Fibroblast of mammary gland (primary cell): ENCODE measurements at places on chromosomes 1 and 21.

DNA sequence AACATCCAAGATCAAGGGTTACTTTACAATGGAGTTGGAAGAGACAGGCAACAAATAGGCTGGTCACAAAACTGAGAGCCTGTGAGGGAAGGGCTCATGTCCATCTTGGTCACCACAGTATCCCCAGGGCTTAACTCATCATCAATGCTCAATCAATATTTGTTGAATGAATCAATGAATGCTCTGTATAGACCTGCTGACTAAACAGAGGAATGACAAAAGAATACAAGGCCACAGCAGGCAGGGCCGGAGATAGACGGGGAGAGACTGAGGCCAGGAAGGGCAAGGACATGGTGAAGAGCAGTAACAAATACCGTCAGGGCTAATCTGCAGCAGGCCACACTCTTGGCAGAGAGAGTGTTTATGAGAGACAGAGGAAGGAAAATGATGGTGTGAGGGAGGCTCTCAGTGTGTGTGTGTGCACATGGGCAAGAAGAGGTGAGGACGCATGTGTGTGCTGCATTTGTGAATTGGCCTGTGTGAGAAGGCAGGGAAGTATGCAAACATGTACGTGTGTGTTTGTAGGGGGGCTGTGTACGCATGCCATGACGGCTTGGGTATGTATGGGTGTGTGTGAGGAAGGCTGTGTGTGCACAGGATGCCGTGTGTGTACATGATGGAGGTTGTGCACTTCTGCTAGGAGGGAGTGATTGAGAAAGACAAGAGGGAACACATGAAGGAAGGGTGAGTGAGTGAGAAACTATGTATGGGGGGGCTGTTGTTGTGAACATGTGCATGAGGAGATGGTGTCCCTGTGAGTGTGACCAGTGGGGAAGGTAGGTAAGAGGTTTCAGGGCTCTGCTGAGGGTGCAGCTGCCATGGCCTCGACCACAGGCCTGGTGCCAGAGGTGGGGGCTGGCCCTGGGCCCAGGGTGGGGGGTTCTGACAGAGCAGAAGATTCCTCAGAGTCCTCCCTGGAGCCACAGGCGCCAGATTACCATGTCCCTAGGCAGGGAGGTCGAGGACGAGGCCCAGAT is 15.4 kb downstream of the AHDC1 start:
- peak; percentile 73 for DNase-seq

DNA sequence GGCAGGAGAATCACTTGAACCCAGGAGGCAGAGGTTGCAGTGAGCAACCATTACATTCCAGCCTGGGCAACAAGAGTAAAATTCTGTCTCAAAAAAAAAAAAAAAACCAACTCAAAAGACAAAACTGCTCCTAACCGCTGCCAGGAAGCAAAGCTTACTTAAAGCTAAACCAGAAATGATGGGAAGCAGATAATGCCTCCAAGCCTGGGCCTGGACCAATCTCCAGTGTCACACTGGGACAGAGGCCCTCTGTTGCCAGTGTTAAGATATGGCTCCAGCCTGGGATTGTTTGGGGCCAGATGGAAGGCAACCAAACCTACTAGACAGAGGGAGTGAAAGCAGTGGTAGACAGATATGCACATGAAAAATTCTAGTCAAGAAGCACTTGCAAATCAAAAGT is 36.9 kb downstream of the NSL1 start:
- no peak for DNase-seq

- DNase-seq = peak; percentile 88
Measured at GRCh38 chr1:230231774-230232145, 164.7 kb downstream of the GALNT2 start.

DNA sequence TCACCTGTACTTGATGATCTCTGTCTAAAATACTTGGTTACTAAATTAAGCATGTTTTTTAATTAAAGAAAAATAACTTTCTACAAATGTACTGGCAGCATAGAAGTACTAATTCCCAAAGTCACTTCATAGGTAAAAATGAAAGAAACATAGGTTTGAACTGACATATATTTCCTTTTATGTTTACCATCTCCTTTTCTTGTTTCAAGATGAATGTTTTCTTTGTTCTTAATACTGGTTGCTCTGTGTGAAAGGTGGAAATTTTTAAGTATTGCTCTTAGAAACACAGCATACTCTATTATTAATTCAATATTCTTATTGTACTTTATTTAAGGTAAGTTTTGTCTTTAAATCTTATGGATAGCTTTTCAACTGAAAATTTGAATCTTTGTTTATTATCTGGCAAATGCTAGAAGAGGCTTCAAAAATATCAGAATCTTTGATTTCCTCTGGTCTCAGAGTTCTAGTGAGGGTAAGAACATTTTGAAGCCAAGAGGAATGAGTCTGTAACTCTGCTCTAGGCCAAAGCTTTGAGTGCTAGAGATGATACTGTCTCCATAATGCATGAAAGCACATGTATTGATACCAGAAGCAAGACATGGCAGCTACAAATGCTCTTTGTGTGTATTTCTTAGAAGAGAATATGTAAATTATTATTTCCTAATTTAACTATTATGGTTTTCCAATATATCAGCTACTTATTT is 18.2 kb downstream of the RRP15 start:
- DNase-seq = no peak

GRCh38 chr1:241888232-241888631 is 40.2 kb downstream of the EXO1 start:
- DNase-seq = peak; percentile 77

DNA sequence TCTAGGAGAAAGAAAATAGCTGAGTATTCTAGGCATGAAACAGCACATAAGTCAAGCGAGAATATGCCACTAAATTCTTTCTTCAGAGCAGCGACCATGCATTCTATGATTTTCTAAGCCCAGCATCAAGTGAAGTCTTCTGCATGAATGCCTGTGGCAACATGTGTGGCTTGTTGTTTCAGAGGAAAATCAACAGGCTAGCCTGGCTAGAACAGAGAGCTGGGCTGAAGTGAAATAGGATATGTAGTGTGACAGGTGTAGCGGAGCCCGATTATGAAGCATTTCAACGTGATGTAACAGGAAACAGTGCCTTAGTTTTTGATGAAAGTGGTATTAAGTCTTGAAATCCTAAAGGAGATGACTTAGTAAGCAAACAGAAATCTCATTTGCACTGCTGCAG is 7.0 kb downstream of the CSDE1 start:
- DNase-seq = no peak

- no peak for DNase-seq
Measured at GRCh38 chr21:23789864-23790263, 1817.4 kb downstream of the MRPL39 start.

GRCh38 chr1:58594546-58594945 is 17.5 kb upstream of the TACSTD2 start:
- DNase-seq = no peak

GRCh38 chr1:6858596-6858995 is 73.3 kb downstream of the CAMTA1 start:
- DNase-seq = no peak

- DNase-seq = no peak
Measured at GRCh38 chr21:41808094-41808493, 41.2 kb upstream of the RIPK4 start.

DNA sequence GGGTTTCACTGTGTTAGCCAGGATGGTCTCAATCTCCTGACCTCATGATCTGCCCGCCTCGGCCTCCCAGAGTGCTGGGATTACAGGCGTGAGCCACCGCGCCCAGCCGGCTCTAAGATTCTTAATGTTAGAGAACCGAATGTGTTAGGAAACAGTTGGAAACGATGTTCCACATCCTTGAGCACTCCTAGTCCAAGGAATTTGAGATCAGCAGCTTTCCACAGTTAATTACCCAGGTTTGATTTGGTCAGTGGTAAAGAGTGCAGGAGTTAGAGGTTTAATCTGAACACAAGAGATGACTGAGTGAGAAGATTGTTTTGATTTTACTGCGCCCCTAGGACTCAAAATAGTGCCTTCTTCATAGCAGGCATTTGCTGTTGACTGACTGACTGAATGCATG is 75.9 kb upstream of the BMP8A start:
- DNase-seq = no peak

DNA sequence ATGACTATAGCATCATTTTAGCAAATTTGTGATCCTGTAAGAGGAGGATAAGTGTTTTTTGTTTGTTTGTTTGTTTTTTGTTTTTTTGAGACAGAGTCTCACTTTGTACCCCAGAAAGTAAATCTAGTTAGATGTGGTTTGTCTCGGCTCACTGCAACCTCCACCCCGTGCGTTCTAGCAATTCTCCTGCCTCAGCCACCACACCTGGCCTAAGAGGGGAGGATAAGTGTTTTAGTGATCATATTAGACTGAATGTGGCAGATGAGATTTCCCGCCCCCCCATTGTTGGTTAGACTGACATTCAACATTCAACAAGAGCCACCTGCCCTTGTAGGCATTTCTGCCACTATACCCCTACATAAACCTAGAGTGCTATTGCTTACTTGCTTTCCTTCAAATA is 98.5 kb downstream of the OSBPL9 start:
- no peak for DNase-seq

DNA sequence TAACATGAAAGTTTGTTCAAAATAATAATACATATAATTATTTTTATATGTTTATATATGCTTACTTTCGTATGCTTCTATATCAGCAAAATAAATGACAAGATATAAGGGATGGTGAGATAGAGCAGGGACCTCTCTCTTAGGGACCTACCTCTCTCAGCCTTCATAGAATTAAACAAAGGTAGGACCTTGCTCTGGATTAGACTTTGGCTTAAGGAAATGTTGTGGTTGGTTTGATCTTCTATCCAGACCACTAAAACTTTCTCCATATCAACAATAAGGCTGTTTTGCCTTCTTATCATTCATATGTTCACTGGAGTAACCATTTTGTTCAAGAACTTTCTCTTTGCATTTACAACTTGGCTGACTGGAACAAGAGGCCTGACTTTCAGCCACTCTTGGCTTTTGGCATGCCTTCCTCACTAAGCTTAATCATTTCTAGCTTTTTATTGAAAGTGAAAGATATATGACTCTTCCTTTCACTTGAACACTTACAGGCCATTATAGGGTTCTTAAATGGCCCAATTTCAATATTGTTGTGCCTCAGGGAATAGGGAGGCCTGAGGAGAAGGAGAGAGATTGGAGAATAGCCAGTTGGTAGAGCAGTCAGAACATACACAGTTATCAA is 14.4 kb downstream of the FRRS1 start:
- DNase-seq = no peak

DNA sequence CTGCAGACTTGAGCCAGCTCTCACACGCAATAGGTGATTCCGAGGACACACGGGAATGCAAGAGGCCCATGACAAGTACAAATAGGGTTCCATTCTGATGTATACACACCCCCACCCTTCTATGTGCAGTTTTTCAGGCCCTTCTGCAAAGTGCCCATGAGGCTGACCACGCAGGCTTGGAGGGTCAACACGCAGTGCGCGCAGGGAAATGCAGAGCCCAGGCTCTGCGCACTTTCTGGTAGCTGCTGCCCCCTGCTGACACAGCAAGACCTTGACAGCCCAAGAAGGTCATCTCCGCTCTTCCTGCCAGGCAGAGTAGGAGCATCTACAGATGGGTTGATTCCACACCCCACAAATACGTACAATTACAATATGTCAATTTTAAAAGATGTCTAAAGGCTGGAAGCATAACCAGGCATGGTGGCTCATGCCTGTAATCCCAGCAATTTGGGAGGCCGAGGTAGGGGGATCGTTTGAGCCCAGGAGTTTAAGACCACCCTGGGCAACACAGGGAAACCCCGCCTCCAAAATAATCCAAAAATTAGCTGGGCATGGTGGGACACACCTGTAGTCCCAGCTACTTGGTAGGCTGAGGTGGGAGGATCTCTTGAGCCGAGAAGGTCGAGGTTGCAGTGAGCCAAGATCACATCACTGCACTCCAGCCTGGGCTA is 18.5 kb downstream of the SH3BP5L start:
- peak; percentile 48 for DNase-seq

- no peak for DNase-seq
Measured at GRCh38 chr1:116208136-116208535, 96.9 kb downstream of the MAB21L3 start.

DNA sequence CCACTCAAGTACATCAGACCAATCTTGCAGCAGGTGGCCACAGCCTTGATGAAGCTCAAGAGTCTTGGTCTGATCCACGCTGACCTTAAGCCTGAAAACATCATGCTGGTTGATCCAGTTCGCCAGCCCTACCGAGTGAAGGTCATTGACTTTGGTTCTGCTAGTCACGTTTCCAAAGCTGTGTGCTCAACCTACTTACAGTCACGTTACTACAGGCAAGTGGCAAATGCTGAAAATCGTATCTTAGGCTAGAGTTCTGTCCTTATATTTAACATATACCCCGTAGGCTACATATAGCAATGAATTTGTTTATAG is 12.1 kb downstream of the HIPK1 start:
- DNase-seq = no peak

GRCh38 chr1:156502894-156503697 is 2.5 kb upstream of the MEF2D start:
- DNase-seq = peak; percentile 93

DNA sequence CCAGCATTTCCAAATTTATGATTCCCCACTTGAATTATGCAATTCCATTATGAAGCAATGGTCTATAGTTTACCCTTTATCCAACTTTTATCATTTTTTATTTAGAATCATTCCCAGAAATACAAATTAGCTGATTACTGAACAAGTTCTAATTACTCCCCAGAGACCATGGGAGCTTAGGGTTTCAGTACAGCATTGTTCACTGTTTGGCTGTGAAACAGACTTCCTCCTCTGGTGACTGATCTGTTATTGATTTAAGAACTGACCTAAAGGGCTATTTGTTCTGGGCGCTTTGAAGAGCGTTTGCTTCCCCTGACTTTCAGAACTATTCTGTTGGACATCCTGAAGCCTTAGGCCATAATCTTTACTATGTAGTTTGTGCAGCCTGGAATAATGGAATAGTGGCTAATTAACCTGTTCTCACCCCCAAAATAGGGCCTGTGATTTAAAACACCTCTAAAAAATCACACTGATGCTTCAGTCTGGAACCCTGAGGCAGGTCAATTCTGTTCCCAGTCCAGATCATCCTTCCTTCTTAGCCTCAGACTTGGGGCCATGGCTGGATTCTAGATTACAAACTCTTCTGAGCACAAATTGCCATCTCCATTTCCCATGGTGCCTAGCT is 58.7 kb downstream of the ALG14 start:
- peak; percentile 88 for DNase-seq

- DNase-seq = no peak
Measured at GRCh38 chr1:220875260-220875659, 4.0 kb upstream of the HLX start.

- DNase-seq = no peak
Measured at GRCh38 chr1:75861831-75862230, 65.1 kb downstream of the MSH4 start.
